Neural cell (in vitro differentiated cells): ENCODE measurements at places on chromosomes 3 and 15. TPM values are rescaled to one million over a fixed set of nuclear protein-coding genes. Genes with fewer than 3 reads are reported as not detected.

Gene LRRC3B
- 49.9 and 56.4 TPM in 2 replicates for polyA plus RNA-seq

Gene DNAH12
- polyA plus RNA-seq: 1.6 and 1.8 TPM in 2 replicates

Gene GP9
- not detected in 2 replicates for polyA plus RNA-seq

Gene LDHAL6B
- polyA plus RNA-seq: not detected in 2 replicates

Gene DPPA2
- not detected in 2 replicates for polyA plus RNA-seq

Gene GATA2
- not detected in 2 replicates for polyA plus RNA-seq

Gene TGM5
- not detected in 2 replicates for polyA plus RNA-seq
